ENCODE measurements at places on chromosomes 6 and 20. TPM values are rescaled to one million over a fixed set of nuclear protein-coding genes. Genes with fewer than 3 reads are reported as not detected.
A peak's percentile ranks its signal among the peaks of the same experiment; 100 is the strongest.

GRCh38 chr20:48808382-48809034 is 19.3 kb downstream of the PREX1 start:
- H3K4me3 ChIP-seq, result no peak overlapping the region
- H3K36me3 ChIP-seq, result peaks cover 18% of the 10 kb centered on the region
- no peaks in the 10 kb centered on the region for H3K27me3 ChIP-seq
- no peak overlapping the region for H3K27ac ChIP-seq
- peaks cover 20% of the 10 kb centered on the region for H3K4me1 ChIP-seq

- peaks cover 13% of the 10 kb centered on the region for H3K4me1 ChIP-seq
- H3K36me3 ChIP-seq, result peaks cover 18% of the 10 kb centered on the region
- no peak overlapping the region for H3K4me3 ChIP-seq
- peak overlapping the region; percentile 50 for H3K27ac ChIP-seq
These were observed 89.9 kb upstream of the MTHFD1L start for GRCh38 chr6:150775415-150776203.

DNA sequence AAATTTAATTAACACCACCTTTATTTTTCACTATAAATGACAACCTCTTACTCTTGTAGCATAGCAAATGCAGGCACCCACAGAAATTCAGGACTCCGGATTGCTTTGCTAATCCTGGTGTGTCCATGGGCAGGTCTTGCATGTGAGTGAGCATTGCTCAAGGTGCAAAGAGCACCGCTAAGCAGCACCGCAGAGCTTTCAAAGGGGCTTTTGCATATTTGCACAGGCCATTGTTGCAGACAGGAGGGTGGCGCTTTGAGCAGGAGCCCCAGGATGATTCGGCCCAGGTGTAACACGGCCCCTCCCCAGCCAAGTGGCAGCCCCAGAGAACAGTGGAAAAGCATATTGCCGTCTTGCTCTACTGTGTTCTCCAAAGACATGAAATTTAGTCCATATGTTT is 293.2 kb downstream of the NRN1 start:
- no peak for DNase-seq
- H3K4me3 ChIP-seq, result no peak overlapping the region
- H3K27ac ChIP-seq, result no peak overlapping the region
- H3K36me3 ChIP-seq, result peaks cover 10% of the 10 kb centered on the region

GRCh38 chr6:5351552-5352210 is 90.4 kb downstream of the FARS2 start:
- H3K4me1 ChIP-seq, result peaks cover 21% of the 10 kb centered on the region
- H3K36me3 ChIP-seq, result no peaks in the 10 kb centered on the region
- H3K27me3 ChIP-seq, result no peaks in the 10 kb centered on the region
- no peak overlapping the region for H3K27ac ChIP-seq

- no peaks in the 10 kb centered on the region for H3K4me1 ChIP-seq
- DNase-seq, result no peak
- H3K4me3 ChIP-seq, result no peak overlapping the region
- H3K36me3 ChIP-seq, result no peaks in the 10 kb centered on the region
- no peak overlapping the region for H3K27ac ChIP-seq
These were observed 209.4 kb upstream of the JAG1 start for GRCh38 chr20:10883166-10883565.

DNA sequence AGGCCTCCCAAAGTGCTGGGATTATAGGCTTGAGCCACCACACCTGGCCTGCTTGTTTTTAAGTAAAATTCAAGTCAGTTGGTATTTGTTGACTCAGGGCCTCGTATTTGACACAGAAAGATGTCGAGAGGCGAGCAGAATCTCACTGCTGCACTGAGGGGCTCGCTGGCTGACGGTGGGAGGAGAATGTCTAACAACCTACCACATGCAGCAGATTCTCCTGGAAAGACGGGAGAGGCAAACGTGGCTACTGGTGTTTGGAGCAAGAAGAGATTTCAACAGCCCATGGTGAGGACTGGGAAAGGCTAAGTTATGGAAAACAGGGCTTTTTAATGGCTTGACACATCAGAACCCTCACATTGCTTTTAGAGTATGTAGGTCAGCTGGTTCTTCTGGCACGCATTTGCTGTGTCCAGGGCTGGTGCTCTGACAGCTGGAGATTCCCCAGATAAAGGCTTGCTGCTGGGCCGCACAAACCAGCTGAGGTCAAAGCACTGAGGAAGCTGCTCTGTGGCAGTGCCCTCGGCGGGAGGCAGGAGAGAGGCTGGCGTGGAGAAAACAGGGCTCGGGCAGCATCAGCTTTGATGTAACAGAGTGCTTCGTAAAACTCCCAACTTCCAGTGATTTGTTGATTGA is 84.2 kb upstream of the FRMD1 start:
- H3K4me3 ChIP-seq, result no peak overlapping the region
- peaks cover 11% of the 10 kb centered on the region for H3K36me3 ChIP-seq
- H3K27ac ChIP-seq, result no peak overlapping the region

DNA sequence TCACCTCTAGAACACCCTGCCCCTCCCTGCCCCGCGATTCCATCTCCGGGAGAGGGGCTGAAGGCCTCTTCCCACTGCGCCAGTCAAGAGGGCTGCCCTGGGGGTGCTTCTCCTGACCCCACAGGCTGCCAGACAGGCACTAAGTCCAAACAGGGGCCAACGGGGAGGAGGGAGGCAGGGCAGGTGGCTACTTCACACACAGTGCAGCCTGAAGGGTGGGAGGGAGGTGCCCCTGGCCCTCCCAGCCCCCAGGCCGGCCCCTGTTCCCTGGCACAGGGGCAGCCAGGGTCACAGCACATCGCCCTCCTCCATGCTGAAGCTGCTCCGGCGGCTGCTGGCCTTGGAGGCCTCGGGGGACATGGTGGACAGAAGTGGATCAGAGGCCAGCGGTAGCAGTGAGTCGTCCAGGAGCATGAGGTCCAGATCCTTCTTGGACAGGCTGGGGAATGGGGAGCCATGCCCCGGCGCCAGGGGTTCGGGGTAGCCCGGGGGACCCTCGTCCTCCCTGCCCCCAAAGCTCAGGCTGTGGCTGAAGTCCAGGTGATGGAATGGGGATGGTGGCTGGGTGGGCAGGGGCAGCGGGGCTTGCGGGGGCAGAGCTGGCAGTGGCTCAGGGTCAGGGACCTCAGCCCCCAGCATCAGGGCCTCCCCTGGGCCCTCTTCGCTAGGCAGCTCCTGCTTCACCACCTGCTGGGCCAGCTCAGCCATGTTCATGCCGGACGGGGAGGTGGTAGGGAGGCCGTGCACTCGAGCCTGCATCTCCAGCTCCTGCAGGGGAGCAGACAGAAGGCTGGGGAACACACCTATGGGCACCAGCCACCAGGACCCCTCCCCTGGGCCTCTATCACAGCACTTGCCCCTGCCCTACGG is 46.3 kb downstream of the MDFI start:
- H3K4me3 ChIP-seq, result no peak overlapping the region
- H3K4me1 ChIP-seq, result peaks cover 18% of the 10 kb centered on the region
- DNase-seq, result no peak
- H3K36me3 ChIP-seq, result no peaks in the 10 kb centered on the region

- H3K4me3 ChIP-seq, result no peak overlapping the region
- no peak for DNase-seq
- H3K27me3 ChIP-seq, result no peaks in the 10 kb centered on the region
- H3K36me3 ChIP-seq, result no peaks in the 10 kb centered on the region
- H3K27ac ChIP-seq, result no peak overlapping the region
These were observed 96.8 kb downstream of the CDH26 start for GRCh38 chr20:60054716-60055634.

- no peak overlapping the region for H3K27ac ChIP-seq
- H3K4me1 ChIP-seq, result no peaks in the 10 kb centered on the region
- no peak overlapping the region for H3K4me3 ChIP-seq
- H3K27me3 ChIP-seq, result peaks cover 42% of the 10 kb centered on the region
These were observed 184.8 kb upstream of the ECI2 start for GRCh38 chr6:4319981-4320683.

DNA sequence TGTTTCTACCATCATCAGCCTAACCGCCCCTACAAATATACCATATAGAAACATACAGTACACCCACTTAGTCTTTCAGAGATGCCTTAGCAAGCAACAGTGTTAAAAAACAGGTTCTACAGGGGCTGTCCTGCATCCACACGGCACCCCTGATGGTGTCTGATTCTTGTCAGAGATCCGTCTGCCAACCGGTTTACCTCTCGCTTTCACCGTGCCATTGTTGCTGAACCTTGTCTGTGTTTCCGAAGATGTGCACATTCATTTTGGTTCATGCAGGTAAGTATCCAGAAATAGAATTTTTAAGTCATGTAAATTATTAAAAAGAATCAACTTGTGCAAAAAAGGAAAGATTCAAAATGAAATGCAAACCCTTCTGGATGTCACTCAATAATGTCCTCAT is 52.9 kb downstream of the EPHA7 start:
- no peaks in the 10 kb centered on the region for H3K36me3 ChIP-seq
- no peaks in the 10 kb centered on the region for H3K27me3 ChIP-seq
- H3K4me1 ChIP-seq, result no peaks in the 10 kb centered on the region
- DNase-seq, result no peak
- no peak overlapping the region for H3K27ac ChIP-seq

DNA sequence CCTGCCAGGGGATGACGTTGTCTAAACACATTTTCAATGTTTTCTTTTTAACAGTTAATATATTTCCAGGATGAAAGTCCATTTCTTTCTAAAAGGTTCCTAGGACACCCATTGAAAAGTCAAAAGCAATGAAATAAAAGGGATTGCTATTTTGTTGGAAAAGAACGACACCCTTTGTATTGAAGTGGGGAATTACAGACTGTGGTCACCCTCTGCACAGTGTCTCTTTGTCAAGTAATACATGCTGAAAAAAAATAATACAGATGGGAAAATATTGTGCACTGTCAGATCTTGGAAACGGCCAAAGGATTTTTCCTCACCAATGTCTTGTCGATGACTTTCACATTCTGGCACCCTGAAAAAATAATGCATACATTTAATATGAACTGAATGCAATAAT is 56.9 kb downstream of the HAO1 start:
- no peaks in the 10 kb centered on the region for H3K36me3 ChIP-seq
- no peaks in the 10 kb centered on the region for H3K4me1 ChIP-seq

DNA sequence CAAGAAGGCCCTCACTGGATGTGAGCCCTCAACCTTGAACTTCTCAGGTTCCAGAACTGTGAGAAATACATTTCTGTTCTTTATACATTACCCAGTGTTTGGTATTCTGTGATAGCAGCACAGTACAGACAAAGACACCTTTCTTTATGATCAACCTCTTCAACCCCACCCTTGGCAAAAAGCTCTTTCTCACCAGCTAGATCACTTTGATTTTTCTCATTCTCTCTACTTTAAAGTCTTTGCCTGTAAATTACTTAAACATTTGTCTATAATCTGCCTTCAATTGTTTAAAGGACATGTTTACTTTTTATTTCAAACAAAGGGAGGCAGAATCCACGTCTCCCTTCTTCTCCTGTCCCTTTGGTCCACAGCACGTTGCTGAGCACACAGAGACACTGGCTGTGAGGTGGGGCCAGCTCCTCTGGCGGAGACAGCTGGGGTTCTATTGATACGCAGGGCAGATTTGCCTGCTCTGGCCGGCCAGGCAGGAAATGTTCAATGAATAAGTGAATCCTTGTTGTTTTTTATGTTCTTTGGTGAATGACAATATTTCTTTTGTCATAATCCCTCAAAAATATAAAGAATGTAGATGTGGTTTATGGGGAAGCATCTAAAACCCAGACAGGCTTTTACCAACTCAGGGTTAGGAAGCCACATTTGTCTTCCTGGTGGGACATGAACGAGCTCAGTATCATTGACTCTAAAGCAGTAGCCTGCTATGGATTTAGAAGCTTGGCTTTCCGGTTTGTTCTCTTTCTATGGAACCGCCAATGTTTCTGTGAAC is 52.9 kb downstream of the NEDD9 start:
- H3K36me3 ChIP-seq, result peaks cover 7% of the 10 kb centered on the region
- H3K4me3 ChIP-seq, result no peak overlapping the region
- no peak for DNase-seq
- H3K27me3 ChIP-seq, result no peaks in the 10 kb centered on the region
- H3K27ac ChIP-seq, result no peak overlapping the region

- no peak for DNase-seq
- H3K27me3 ChIP-seq, result peaks cover 45% of the 10 kb centered on the region
- H3K36me3 ChIP-seq, result peaks cover 4% of the 10 kb centered on the region
- H3K4me3 ChIP-seq, result peak overlapping the region; percentile 61
- no peak overlapping the region for H3K27ac ChIP-seq
These were observed 16.5 kb upstream of the LIN28B start for GRCh38 chr6:104940238-104940892.

DNA sequence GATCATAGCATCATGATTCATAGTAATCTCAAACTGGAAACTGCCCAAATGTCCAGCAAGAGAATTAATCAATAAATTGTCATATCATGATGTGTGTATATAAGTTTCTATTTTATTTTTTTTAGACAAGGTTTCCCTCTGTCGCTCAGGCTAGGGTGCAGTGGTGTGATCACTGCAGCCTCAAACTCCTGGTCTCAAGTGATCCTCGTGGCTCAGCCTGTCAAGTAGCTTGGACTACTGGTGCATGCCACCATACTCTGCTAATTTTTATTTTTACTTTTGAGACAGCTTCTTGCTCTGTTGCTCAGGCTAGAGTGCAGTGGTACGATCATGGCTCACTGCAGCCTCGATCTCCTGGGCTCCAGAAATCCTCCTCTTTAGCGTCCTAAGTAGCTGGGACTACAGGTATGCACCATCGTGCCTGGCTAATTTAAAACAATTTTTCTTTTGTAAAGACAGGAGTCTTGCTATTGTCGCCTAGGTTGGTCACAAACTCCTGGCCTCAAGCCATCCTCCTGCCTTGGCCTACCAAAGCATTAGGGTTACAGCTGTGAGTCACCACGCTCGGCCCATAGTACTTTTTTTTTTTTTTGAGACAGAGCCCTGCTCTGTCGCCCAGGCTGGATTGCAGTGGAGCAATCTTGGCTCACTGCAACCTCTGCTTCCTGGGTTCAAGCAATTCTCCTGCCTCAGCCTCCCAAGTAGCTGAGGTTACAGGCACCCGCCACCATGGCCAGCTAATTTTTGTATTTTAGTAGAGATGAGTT is 8.7 kb upstream of the ATRN start:
- no peak overlapping the region for H3K4me3 ChIP-seq
- H3K27ac ChIP-seq, result no peak overlapping the region
- H3K4me1 ChIP-seq, result no peaks in the 10 kb centered on the region
- H3K36me3 ChIP-seq, result no peaks in the 10 kb centered on the region
- H3K27me3 ChIP-seq, result peaks cover 11% of the 10 kb centered on the region

GRCh38 chr6:66396549-66396948 is 689.5 kb upstream of the EYS start:
- no peak for DNase-seq
- no peaks in the 10 kb centered on the region for H3K4me1 ChIP-seq
- H3K27me3 ChIP-seq, result no peaks in the 10 kb centered on the region

DNA sequence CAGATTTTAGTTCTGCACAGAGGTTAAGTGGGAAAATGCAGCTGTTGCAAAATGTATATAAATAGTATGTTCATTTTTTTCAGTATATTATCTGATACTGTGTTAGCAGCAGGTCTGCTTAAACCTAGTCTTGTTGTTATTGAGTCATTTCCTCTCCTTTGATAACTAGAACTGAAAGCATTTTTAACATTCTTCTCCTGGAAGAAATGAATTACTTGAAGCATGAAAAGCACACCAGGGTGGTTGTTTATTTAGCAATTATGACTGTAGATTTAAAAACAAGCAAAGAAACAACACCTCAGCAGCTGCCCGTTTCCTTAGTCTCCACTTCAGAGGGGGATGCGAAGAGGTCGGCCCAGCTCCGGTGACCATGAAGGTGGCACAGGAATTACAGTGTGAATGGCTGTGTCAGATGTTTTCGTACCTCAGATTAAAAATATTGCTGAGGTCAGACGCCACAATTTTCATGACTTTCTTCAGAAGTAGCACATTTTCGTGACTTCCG is 53.5 kb downstream of the GOPC start:
- H3K27me3 ChIP-seq, result peaks cover 17% of the 10 kb centered on the region
- H3K4me1 ChIP-seq, result peaks cover 44% of the 10 kb centered on the region
- H3K36me3 ChIP-seq, result peaks cover 3% of the 10 kb centered on the region
- peak; percentile 35 for DNase-seq

DEFB124 gene
- total RNA-seq, result not detected

OTOR gene
- not detected for total RNA-seq

EYS gene
- not detected for total RNA-seq

ADGRF5 gene
- not detected for total RNA-seq
